ENCODE measurements at places on chromosomes 2 and 18.

GRCh38 chr2:31810200-31810917 is 200.4 kb downstream of the MEMO1 start:
- DNase-seq: no peak

DNA sequence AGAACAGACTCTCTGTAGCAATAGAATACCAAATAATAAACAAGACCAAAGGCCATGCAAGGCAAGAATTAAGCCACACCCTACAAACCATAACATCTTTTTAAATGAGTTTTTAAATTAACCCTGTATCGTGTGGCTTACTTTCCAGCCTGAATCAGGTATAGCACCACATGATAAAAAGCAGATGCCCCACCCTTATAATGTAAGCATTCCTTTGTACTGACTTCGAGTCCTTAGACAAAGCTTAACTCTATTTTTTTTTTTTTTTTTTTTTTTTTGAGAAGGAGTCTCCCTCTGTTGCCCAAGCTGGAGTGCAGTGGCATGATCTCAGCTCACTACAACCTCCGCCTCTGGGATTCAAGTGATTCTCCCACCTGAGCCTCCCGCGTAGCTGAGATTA is 1.7 kb upstream of the C2orf42 start:
- DNase-seq: no peak

GRCh38 chr2:1748741-1749488 is 4.6 kb upstream of the PXDN start:
- no peak for DNase-seq

GRCh38 chr2:241230435-241230834 is 42.0 kb downstream of the ANO7 start:
- DNase-seq: no peak

DNA sequence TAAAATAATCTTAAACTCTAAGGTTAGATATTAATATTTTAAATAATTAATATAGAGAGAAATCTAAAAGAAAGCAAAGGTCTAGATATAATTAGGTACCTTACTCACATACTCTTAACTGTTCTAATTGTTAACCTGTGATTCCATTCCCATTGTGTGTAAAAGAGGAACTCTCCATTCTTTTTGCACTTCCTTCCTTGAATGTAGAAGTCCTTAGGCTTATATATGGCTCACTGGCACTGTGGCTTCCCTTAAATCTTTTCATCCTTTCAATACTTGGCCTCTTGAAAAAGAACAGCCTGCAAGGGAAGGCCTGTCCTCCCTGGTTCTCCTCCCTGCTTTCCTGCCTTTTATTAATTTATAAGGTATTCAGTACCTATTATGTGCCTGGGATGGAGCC is 182.8 kb upstream of the FOSL2 start:
- no peak for DNase-seq

GRCh38 chr2:32502941-32503340 is 124.9 kb upstream of the TTC27 start:
- no peak for DNase-seq

- no peak for DNase-seq
Measured at GRCh38 chr2:174009488-174010223, 44.5 kb upstream of the SP3 start.

GRCh38 chr2:60463249-60463648 is 90.2 kb downstream of the BCL11A start:
- DNase-seq: peak; percentile 47

DNA sequence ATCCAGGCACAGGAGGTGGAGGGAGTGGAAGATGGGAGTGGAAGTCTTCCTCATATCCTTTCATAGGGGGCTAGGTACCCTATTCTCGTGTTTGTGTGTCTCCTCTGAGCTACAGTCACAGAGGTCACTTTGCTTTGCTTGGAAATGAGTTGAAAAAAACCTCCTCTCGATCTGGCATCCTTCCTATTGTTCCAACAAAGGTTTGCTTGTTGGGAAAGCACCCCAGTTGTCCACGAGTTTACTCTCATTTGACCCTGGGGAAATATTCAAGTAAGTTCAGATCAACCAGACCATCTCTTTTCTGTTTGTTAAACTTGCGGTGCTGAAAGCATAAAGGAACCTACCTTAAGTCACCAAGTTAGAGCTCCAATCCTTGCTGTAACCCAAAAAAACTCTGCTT is 59.3 kb downstream of the ARHGEF33 start:
- no peak for DNase-seq

DNA sequence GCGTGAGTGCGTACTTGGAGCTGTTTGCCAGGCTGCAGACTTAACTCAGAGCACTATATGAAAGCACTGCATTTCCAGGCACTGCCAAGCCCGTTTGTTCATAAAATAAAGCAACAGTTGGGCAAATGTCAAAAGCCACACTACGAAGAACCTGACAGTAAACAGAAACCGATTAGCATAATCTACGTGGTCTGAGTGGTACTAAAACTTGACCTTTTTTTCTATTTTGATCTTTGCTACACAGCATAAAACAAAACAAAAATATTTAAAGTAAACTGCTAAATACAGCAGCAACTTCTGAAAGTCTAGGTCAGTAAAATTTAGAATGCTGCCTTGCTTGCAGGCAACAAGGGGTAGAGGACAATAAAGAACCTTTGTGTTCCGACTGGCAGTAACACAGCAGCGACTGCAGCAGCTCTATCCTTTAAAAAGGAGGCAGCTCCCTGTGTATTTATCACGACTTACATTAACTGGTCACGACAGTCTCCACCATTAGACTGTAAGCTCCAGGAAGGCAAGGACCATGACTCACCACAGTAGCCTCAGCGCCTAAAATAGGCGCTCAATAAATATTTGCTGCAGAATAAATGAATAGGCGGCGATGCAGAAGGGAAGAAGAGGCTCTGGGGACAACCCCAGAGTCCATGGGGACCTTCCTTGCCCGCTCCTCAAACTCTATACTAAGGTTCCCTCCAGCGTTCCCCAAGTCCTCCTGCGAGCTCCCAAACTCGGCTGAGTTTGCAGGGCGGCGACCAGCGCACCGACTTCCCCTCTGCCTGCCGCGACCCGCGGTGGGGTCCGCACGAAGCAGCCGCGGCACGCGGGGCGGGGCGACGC is 902 bp downstream of the SS18 start:
- DNase-seq: no peak

DNA sequence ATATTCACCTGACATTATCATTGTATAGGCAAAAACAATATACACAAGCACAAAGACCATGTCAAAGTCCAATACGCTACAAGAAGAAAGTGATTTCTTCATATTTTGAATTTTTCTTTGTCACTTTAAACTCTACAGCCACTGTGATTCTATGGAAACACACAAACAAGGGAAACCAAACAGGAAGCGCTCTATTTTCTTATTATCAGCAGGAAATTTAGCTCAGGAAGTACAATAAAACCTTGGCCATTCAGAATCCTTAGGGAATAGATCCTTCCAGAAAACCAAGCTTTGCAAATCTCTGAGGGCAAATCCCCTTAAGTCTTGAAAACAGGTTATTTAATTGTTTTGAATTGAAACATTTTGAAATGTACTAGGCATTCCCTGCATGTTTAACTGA is 336.2 kb downstream of the EPHA4 start:
- DNase-seq: no peak

- DNase-seq: no peak
Measured at GRCh38 chr2:33577668-33578067, 21.4 kb downstream of the FAM98A start.

DNA sequence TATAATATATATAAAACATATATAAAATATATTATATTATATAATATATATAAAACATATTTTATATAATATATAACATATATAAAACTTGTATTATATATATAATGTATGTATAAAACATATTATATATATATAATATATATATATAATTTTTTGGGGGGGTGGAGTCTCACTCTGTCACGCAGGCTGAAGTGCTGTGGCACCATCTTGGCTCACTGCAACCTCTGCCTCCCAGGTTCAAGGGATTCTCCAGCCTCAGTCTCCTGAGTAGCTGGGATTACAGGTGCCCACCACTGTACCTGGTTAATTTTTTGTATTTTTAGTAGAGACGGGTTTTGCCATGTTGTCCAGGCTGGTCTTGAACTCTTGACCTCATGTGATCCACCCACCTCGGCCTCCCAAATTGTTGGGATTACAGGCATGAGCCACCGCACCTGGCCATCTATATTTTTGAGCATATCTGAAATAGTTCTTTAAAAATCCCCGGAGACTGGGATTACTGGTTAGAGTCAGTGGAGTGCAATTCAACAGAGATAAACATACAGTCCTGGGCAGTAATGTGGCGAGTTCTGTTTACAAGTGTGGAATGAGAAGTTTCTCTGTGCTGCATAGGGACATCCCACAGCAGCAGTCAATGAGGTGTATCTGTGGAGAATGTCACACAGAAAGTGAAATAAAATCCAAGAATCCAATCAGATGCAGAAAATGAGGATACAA is 208.4 kb downstream of the MYCN start:
- DNase-seq: no peak

GRCh38 chr2:189609853-189610252 is 29.3 kb upstream of the SLC40A1 start:
- DNase-seq: no peak

DNA sequence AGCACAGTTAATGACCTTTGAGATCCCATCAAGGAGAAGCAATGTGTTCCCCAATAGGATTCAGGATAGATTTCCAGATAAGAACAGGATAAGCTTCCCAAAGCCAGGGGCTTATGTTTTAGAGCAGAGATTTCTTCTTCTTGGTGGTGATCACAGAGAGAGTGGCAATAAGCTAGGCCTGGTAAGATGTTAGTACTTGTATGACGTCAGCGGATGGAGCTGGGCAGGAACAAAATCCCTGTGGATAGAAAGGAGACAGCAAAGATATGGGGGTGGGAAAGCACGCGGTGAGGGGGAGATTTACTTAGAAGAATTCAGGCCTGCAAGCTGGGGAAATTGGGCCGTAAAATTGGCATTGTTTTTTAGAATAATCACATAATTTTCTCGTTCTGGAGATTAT is 323.0 kb downstream of the MTX2 start:
- no peak for DNase-seq

DNA sequence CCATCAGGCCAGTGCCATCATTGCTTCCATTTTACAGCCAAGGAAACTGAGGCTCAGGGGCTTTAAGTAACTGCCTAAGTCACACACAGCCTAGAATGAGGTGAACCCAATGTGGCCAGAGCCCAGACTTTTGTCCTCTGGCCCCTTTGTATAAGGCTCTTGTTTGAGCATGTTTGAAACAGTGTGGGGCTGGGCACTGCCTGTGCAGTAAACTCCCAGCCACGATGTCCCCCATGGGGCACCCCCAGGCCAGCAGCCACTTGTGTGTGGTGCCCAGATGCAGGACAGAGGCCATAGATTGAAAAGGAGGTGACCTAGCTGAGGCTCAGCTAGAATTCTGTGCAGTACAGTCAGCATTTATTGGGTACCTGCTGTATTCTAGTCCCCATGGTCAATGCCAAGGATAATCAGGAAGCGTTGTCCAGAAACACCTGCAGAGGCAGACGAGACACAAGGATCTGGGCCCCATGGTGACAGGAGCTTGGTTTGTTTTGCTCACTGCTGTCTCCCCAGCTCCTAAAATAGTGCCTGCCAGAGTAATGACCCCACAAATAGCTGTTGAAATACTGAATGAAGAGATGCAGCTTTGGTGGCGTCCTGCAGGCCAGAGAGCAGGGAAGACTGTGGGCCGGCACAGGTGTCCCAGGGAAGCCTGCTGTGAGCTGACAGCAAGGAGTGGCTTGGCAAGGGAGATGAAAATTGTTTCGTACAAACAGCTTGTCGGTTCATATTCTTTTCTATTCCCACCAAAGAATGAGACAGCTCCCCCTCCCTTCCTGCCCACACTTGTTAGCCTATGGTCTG is 160.7 kb downstream of the LDLRAD4 start:
- no peak for DNase-seq

DNA sequence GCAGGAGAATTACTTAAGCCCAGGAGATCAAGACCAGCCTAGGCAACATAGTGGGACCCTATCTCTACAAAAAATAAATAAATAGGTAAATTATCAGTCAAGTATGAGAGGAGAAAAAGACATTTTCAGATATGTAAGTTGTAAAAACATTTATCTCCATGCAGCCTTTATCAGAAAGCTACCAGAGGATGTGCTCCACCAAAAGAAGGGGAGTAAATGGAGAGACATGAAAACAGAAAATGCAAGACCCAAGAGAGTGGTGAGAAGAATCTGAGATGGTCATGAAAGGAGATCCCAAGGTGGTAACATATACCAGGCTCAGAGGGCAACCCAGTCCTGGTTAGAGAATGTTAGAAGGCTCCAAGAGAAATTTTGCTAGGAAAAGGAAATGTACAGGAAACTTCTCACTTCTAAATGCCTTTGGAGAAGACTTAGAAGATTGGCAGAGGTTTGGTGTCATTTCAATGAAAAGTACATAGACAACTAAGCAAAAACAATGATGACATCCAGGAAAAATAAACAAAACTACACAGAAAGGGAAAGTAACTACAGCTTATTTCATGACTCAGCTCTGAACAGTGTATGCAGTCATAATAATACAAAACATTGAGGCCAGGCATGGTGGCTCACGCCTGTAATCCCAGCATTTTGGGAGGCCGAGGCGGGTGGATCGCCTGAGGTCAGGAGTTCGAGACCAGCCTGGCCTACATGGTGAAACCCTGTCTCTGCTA is 19.5 kb downstream of the CIB4 start:
- no peak for DNase-seq

- DNase-seq: no peak
Measured at GRCh38 chr18:73677450-73677849, 470.2 kb downstream of the FBXO15 start.

DNA sequence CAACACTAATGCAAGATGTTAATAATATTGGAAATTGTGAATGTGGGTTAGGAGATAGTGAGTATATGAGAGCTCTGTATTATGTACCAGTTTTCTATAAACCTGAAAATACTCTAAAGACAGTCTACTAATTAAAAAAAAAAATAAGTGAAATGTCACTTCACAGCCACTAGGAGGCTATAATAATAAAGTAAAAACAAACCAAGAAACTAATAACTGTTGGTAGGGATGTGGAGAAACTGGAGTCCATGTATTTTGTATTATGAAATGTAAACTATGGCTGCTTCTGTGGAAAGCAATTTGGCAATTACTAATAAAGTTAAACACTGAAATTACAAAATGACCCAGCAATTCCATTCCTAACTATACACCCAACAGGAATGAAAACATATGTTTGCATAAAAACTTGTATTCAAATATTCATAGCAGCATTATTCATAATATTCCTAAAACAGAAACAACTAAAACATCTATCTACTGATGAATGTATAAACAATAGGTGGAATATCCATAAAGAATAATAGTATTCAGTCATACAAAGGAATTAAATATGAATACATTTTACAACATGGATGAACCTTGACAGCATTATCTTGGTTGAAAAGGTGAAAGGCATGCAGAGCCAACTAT is 36.2 kb downstream of the CCDC178 start:
- no peak for DNase-seq

DNA sequence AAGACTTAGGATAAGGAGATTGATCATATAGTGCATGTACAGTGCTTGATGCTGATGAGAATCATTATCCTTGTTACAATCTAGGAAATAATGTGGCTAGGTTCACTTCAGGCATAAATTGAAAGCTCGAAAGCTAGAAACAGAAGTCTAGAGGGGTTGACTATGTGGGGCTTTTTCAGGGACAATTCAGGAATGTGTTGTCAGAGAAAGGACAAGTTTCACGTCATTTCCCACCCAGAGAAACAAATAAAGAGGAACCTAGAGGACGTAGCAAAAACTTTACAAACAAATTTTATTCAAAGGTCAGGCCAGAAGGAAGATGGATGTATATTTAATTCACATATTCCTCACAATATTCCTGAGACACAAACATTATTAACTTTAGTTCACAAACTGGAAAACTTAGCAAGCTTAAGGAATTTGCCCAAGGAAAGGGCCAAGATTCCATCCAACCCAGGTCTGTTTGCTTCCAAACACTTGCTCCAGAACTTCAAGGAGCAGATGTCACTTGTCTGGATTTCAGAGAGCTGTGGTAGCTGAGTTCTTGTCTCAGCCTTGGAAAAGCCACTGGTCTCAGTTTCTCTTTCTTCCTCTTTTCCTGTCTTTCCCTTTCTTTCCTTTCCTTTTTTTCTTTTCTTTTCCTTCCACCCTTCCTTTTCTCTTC is 7.4 kb downstream of the CYRIA start:
- DNase-seq: no peak

All from DMS79 (cell line).